ENCODE measurements at places on chromosomes 11 and 22.

- peak; percentile 83 for DNase-seq
Measured at GRCh38 chr11:65366340-65366773, 11.8 kb downstream of the TIGD3 start.

DNA sequence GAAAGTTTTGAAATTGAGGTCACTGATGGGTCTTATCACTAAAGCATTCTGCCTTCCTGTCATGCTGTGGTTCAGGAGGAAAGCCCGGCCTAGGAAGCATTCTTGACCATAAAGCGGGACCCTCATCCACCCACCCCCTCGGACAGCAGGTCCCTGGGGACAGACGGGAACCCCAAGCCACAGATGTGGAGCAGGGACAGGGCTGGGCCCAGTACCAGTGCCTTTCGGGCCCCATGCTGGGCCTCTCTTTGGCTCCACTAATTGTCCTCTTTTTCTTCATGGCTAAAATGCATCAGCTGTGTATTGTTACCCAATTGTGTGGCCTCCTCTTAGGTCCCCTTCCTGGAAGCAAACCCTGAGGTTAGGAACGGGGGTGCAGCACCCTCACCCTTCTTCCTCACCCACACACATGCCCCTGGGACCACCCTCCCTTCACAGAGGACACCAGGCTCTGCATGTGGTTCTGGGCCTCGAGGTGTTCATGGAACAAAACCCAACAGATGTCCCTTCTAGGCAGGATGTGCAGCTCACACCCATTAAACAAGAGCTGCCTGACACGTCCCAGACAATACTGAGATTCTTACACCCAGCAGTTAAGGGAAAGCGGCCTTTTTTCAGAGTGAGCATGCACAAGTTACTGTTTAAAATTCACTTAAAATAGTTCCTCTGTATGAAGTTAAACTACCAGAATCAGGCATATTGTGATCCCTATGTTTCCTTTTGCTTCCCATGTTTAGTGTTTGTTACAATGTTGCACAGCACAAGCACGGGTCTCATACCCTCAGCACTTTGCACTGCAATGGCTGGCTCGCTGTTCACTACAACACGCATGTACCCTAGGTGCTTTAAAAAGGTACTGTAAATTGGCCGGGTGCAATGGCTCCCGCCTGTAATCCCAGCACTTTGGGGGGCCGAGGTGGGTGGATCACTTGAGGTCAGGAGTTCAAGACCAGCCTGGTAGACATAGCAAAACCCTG lies 807.6 kb downstream of the BRD1 start:
- no peak for DNase-seq

DNA sequence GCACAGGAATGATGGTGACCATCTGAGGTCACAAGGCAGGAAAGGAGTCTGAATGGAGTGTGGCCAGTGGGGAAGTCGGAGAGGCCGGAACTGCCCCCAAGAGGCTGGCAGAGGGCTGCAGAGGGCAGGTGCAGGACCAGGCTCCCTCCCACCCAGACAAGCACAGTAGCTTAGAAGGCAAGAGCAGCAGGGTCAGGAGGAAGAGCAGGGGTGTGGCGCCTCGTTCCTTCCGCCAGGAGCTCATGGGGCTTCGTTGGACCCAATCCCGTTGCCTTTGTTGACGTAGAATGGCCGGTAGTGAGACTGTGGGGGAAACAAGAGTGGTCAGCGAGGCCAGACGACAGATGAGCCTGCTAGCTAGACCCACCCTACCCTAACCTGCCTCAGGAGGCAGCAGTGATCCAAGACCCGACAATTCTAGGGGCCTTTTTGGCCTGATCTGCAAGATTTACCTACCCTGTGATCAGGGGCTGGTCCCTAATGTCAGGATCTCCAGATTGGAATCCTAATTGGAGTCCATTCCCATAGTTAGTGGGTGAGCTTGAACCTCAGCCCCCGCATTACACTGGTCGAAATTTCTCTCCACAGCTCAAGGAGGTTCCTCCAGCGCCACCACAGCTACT lies 25.6 kb downstream of the TRIM29 start:
- DNase-seq = no peak

DNA sequence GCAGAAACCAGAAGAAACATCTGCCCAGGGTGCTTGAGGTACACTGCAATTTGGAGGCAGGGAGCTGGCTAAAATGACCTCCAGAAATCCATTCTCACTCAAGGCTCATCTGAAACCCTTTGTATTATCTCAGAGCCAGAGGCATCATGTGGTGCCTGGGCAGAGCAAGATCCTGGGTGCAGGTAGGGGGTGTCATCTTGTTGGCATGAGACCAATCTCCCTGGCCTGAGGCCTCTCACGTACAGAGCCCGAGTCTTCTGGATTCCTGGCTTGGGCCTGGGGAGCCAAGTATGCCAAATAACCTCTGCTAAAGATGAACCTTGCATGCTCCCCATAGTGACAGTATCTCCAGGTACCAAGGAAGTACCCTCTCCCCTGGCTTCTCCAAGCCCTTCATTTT lies 2.4 kb downstream of the LMO1 start:
- no peak for DNase-seq

DNA sequence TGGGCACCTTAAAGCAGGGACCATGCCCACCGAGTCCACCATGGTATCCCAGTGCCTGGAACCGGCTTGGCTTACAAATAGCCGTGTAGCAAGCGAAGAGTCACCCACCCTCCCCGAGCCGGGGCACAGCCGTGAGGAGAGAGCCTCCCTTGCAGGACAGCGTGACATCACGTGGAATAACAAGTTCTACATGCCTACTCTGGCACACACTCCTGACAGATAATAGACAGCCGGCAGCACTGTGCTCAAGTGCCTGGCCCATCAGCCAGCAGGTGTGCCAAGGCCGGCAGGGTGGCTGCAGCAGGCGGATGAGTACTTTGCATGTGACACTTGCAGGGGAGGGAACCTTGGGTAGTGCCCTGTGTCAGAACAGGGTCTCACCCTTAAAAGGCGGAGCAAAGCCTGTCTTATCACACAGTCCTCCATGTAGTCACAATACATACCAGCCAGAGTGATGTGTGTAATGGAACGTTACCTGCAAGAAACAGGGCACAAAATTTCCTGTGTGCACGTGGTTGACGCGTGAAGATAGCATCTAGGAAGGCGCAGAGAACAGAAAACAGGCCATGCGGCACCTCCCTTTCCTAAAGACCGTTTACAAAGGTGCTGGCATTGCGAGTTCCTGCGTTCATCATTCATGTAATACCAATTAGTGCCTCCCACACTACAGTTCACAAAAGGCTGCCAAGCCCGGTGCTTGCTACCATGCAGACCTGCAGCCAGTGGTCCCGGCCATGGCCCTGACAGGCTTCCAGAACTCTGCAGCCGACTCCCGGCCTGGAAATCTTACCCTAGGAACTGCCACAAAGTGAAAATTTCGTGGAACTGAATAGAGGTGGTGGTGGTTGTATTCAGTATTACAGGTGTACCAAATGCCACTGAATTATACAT lies 16.4 kb downstream of the TOM1 start:
- DNase-seq = no peak

DNA sequence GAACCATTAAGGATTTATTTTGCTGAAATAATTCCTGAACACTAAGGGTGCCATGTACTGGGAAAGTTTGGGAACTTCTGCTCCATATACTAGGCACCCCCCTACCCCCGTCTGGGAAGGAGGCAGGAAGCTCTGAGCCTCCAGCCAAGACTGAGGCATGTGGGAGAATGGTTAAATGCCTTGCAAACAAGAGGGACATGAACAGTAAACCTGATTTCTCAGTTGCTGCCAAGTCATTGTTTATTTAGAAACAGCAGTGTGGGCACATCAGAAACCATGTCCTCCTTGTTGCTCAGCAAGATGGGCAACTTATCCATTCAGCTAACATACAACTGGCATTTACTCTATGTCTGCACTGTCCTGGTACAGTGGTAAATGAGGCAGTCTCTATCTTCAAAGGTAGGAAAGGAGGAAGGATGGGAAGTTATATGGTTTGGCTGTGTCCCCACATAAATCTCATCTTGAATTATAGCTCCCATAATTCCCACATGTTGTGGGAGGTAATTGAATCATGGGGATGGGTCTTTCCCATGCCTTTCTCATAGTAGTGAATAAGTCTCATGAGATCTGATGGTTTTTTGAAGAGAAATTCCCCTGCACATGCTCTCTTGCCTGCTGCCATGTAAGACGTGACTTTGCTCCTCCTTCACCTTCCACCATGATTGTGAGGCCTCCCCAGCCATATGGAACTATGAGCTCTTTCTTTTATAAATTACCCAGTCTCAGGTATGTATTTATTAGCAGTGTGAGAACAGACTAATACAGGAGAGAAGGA lies 459.1 kb downstream of the MIAT start:
- DNase-seq = no peak

- peak; percentile 70 for DNase-seq
Measured at GRCh38 chr22:46537225-46537945, at the start of gene CELSR1. Gene CELSR1 (minus strand): TSS chr22:46537620. CDS start chr22:46537170, 450 bp downstream.

- peak; percentile 8 for DNase-seq
Measured at GRCh38 chr22:44473580-44473979, 24.5 kb downstream of the RTL6 start.

DNA sequence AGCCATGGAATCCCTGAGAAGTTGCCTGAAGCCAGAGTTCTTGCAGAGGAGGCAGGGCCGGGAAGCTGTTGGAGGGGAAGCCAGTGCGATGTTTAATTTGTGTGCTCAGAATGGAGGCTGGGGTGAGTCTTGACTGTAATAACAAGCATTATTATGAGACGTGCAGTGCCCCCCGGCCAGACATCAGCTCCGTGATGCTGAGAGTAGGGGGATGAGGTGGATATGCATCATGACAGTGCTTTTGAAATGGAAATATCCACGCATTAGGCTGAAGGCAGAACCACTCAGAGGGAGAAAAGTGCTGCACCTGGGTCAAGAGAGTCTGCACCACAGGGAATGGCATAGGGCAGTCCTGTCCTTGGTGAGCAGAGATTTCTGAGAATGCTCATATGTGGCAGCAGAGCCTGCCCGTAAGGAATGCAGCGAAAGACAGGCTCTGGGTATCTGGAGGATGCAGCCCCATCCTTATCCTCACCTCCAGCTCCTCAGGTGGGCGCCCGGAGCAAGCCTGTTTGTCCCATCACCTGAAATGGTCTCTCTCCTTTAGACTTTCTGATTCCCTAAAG lies 37.6 kb upstream of the SEZ6L start:
- no peak for DNase-seq

DNA sequence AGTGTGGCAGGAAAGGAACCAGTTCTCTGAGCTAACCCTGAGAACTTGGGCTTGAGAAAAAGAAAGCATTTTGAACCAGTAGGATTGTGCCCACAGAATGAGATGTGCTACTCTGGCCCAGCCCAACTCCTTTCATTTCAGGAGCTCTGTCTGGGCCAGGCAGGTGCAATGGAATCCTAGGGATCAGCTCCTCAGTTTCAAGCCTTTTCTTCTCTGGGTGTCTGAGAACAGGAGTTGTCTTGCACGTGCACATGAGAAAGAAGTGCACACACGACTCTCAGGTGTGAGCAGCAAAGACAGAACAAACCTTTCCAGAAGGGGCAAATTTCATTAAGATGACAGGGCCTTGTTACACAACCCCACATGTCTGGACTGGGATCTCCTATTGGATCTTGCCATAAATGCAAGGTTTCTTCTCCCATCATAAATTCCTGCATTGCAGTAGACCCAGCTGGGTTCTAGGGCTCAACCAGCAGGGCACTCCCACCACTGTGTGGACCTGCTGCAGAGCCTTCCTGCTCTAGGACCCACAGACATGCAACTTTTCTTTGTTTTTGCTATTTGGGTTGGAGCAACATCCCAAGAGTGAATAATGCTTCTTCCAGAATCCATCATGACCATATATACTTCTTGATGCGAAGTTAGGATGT lies 24.5 kb upstream of the GGTLC2 start:
- peak; percentile 8 for DNase-seq

DNA sequence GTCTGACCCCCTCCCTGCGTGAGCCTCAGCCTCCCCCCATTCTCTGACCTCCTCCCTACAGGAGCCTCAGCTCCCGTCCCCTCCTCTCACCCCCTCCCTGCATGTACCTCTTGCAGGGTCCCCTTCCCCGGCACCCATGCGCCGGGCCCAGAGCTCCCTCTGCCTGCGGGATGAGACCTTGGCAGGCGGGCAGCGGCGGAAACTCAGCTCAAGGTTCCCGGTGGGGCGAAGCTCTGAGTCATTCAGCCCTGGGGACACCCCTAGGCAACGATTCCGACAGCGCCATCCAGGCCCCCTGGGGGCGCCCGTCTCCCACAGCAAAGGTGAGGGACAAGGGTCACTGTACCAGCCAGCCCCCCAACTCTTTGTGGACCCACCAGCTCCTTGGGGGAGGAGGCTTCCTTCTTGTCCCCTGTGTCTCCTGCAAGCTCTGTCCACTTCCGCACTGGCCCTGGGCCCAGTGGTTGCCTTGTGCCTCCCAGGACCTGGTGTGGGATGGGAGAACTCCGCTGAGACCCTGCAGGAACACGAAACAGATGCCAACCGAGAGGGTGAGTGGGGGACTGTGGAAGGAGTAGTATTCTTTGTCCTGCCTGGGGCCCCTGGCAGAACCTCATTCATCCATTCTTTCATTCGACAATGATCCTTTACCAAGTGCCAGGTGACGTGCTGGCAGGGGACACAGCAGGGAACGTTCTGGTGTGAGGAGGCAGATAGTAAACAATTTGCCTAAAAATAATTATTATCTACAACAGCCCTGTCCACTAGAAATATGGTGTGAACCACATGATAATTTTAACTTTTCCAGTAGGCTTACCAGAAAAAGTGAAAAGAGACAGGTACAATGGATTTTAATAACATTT lies 3.7 kb upstream of the RPS6KA4 start:
- peak; percentile 90 for DNase-seq

GRCh38 chr11:76069001-76069400 lies 137.3 kb downstream of the WNT11 start:
- no peak for DNase-seq

DNA sequence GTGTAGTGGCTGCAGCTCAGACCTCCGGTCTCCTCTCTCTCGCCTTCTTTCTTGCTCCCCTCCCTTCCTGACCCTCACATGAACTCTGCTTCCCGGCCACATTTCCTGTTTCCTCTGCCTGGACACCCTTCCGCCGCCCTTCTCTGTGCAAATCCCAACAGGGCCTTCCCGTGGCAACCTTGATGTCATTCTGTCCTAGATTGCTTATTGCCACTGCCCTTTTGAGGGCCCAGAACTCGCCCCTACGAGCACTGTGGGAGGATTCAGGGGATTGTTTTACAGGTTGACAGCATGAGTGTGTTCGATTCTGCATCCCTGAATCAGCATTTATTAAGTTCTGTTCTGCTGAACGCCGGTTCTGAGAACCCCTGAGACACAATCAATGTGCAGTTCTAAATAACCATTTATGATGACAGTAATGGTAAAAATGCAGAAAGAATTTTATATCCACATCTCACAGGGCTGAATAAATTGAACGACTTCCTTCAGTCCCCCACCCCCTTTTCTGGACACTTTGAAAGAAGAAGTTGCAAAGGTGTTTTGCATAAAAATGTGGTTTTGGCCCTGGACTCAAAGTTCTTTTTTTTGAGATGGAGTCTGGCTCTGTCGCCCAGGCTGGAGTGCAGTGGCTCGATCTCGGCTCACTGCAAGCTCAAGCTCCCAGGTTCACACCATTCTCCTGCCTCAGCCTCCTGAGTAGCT lies 6.4 kb downstream of the BATF2 start:
- no peak for DNase-seq
